ENCODE measurements at places on chromosomes 16 and 17.

GRCh38 chr16:4513086-4513860, 25.3 kb downstream of the CDIP1 start:
- no peak for DNase-seq

GRCh38 chr17:44043272-44043696, 23.2 kb downstream of the LSM12 start:
- DNase-seq: no peak

DNA sequence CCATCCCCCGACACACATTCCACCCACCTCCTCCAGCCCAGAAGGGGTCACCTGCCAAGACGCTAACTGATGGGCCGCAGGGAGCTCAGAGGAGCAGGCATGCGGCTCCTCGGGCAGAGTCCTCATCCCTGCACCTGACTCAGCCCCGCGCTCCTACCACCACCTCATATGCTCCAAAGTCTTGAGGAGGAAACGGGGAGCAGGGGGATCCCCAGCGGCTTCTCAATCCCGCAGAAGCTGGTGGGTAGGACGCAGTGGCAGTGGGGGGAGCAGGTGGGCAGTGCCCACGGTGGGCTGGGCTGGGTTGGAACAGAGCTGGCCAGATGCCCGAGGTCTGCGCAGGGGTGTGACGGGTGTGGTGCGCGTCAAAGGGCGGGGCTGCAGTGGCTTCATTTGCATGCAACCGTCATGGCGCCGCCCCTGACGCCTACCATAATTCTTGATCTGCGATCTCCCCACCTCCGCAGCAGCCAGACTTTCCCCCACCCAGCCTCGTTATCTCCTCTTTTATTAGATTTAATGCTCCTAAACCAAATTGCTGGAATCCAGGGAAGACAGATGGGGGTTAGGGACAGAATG, 39.0 kb upstream of the EMP2 start:
- no peak for DNase-seq

DNA sequence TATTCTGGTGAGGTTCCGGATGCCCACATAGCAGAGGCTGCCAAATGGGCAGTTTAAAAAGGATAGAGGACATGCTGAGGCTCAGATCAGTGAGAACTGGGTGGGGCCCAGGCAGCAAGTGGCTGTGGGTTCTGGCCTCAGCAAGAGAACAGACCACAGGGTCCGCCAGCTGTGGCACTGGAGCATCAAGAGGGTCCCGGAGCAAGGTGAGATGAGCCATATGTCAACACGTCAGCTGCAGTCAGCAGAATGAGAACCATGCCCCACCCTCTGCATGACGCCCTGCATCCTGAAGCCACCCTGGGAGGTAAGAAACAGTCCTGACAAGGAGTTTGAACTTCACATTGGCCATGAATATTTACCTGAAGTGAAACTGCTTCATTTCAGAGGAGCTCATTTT, 20.1 kb upstream of the CCL5 start:
- DNase-seq: no peak

DNA sequence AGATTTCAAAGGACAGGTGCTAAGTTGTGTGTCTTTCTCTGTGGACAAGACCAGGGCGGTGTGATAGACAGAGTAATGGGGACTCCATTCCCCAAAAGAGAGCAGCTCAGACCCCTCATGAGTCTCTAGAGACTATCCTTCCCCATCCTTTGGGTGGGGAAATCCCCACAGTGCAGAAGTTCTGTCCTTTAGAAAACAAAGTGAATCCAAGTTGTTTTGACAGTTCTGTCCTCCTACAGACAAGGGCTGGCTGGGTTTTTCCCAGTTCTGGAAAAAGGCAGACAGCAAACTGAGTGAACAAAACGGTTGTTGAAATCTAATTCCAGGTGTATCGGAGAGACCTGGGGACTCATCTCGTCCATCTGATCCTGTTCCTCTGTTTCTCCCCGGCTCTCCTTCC, 11.0 kb upstream of the HAS3 start:
- no peak for DNase-seq

GRCh38 chr17:79658811-79659207, 48.0 kb upstream of the RBFOX3 start:
- DNase-seq: no peak

- DNase-seq: no peak
These were observed 11.3 kb upstream of the MLKL start for GRCh38 chr16:74711938-74712337.

- peak; percentile 88 for DNase-seq
These were observed at the start of gene TELO2 for GRCh38 chr16:1492923-1493745. Gene TELO2 (plus strand): TSS chr16:1493360. CDS start chr16:1494282, 922 bp downstream.

- DNase-seq: no peak
These were observed 41.9 kb upstream of the POLR3E start for GRCh38 chr16:22255335-22255734.

- no peak for DNase-seq
These were observed 95.0 kb downstream of the PLCG2 start for GRCh38 chr16:81873843-81874752.

- DNase-seq: no peak
These were observed 46.4 kb downstream of the USP10 start for GRCh38 chr16:84746231-84746630.

- no peak for DNase-seq
These were observed 59.0 kb downstream of the ABR start for GRCh38 chr17:1120596-1121441.

- no peak for DNase-seq
These were observed 30.8 kb downstream of the PLCD3 start for GRCh38 chr17:45101546-45101882.

GRCh38 chr16:83886199-83886971, 12.5 kb upstream of the MLYCD start:
- DNase-seq: no peak
